ENCODE measurements at places on chromosomes 5 and 9. TPM values are rescaled to one million over a fixed set of nuclear protein-coding genes. Genes with fewer than 3 reads are reported as not detected.
A peak's percentile ranks its signal among the peaks of the same experiment; 100 is the strongest.

Gene SLC4A9
- total RNA-seq, result not detected

Gene SUSD1
- 8.1 TPM for total RNA-seq

Gene PCDHB14
- total RNA-seq, result 4.1 TPM

Gene ACOT12
- total RNA-seq, result not detected

Gene PAPPA
- 1.1 TPM for total RNA-seq

Gene ADGRD2
- total RNA-seq, result not detected

Gene CTSL
- total RNA-seq, result 140 TPM

- DNase-seq, result no peak
Observed at GRCh38 chr5:85484982-85485574, 1100.4 kb upstream of the EDIL3 start.

DNA sequence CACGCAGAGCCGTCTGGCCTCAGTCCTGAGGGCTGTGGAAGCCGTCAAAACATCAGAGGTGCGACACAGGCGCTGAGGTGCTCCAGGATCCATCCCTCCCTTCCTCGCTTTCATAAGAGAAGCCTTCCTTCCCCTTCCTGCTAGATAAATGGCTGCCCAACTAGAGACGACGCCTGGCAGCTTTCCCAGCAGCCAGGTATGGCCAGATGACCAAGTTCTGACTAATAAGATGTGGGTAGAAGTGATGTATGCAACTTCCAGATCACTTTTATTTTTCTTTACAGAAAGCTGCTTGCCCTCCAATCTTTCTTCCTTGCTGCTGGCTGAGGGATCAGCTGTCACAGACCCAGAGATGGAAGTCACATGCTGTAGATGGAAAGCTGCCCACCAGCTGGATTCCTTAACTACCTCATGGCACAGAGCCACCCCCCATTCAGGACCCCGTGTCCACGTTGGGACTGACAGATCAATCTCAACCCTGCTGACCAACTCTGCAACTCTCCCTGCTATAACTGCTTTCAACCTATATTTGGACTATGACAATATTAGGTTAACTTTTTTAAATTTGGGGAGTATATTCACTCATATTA is 8.8 kb downstream of the MAPK9 start:
- DNase-seq, result no peak

GRCh38 chr5:1032011-1032410 is 23.4 kb downstream of the NKD2 start:
- peak; percentile 51 for DNase-seq

- no peak for DNase-seq
Observed at GRCh38 chr9:92165484-92165883, 50.3 kb upstream of the SPTLC1 start.

DNA sequence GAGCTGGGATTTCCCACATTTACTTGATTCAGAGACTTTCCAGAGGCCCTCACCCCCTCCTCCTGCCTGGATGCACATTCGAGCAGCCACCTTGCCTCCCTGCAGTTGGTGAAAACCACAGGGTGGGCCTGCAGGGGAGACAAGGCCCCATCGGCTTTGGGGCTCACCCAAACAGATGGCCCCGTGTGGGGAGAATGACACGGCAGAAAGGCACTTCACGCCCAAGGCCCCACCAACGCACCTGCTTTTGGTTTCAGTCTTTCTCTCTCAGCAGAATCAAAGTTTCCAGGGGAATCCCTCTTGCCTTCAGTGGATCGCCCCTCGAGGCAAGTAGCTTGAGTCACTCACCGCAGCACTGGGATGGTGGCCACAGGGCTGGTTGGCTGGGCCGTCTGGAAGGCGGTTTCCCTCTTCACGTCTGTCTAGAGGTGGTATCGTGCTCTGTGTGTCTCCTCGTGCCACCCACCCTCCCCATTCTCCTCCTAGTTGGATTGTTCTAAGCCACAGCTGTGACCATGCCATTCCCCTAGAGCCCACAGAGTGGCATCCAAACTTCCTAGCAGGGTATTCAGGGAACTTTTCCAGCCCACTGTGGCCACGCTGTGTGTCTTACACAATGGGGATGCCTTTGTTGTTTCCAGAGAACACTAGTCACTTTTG is 31.8 kb downstream of the SEC61B start:
- DNase-seq, result no peak

DNA sequence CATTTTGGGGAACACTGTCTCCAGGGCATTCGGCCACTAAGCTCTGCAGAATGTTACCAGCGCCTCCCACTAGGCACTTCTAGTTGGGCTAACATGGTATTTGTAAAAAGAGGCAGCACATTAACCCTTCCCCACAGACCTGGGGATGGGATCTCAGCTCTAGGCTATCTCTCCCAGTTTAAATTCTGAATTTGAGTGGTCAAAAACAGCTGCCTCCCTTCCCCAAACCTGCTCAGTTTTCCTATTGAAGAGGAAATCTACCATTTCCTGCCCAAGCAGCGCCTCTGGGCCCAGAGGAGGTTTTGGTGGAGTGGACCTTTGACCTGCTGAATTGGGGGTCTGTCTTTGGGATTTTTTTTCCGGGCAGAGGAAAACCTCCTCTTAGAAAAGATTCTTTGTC is 53.2 kb downstream of the ENC1 start:
- DNase-seq, result no peak

DNA sequence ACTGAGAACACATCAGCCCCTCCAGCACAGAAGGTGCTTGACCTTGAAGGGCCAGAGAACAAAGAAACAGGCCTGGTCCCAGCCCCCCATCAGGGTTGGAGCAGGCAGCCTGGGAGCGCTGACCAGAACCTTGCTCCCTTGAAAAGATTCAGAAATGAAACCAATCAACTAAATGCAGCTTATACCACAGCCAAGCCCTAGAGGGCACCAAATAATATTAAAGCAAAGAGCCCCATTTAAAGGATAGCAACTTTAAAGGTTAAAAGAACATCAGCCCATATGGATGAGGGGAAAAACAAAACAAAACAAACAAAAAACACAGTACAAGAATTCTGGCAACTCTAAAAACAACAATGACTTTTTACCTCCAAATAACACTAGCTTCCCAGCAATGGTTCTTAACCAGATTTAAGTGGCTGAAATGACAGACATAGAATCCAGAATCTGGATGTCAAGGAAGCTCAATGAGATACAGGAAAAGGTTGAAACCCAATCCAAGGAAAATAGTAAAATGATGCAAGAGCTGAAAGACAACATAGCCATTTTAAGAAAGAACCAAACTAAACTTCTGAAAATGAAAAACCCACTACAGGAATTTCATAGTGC is 471.9 kb downstream of the MTRR start:
- no peak for DNase-seq

GRCh38 chr5:103021314-103021713 is 98.6 kb downstream of the GIN1 start:
- no peak for DNase-seq

- DNase-seq, result no peak
Observed at GRCh38 chr5:68277431-68277830, 61.9 kb downstream of the PIK3R1 start.

GRCh38 chr9:96419691-96419969 is 1.5 kb upstream of the ZNF367 start:
- no peak for DNase-seq

- no peak for DNase-seq
Observed at GRCh38 chr5:32130865-32131264, 43.3 kb downstream of the GOLPH3 start.

DNA sequence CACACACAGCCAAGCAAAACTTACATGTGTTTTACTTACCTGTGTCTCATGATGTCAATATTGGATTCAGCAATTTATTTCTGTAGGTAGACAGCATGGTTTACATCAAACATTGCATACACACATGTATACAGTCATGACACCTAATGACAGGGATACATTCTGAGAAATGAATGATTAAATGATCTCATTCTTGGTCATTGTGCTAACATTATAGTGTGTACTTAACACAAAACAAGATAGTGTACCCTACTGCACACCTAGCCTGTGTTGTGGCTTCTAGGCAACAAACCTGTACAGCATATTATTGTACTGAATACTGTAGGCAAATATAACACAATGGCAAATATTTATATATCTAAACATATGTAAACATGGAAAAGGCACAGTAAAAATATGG is 28.0 kb downstream of the ISOC1 start:
- no peak for DNase-seq

DNA sequence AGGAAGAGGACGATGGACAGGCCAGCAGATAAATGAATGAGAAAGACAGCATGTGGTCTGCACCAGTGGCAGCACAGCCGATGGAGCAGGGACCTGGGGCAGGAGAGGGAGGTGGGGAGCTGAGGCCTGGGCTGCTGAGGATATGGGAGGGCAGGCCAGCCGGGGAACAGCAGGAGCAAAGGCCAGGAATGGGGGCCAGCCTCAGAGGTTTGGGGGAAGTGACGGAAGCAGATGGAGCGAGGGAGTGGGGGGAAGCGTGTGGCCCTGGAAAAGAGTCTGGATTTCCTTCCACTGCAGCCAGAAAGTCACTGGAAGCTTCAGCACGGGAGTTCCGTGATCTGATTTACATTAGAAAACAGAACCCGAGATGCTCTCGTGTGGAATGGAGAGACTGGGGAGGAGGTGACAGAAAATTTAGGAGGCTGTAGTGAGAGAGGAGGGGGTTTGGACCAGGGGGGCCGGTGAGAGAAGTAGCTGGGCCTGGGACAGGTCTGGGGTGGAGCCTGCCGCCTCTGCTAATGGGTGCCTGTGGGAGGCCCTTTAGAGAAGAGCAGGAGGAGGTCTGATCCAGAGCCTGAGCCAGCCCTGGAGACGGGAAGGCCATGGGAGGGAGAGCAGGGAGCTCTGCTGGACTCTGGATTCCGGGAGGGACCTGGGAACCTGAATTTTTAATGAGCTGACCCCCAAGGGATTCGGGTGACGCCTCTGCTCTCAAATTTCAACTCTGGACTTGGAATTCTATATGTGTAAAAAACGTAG is 65.4 kb downstream of the TSPAN17 start:
- DNase-seq, result peak; percentile 7

- no peak for DNase-seq
Observed at GRCh38 chr5:169354921-169355320, 54.0 kb upstream of the SLIT3 start.

GRCh38 chr9:127778280-127779135 is at the start of gene SH2D3C:
Gene SH2D3C, minus strand, starts transcription at chr9:127778666. Its CDS starts 39 bp downstream, at chr9:127778627.
- peak; percentile 85 for DNase-seq

DNA sequence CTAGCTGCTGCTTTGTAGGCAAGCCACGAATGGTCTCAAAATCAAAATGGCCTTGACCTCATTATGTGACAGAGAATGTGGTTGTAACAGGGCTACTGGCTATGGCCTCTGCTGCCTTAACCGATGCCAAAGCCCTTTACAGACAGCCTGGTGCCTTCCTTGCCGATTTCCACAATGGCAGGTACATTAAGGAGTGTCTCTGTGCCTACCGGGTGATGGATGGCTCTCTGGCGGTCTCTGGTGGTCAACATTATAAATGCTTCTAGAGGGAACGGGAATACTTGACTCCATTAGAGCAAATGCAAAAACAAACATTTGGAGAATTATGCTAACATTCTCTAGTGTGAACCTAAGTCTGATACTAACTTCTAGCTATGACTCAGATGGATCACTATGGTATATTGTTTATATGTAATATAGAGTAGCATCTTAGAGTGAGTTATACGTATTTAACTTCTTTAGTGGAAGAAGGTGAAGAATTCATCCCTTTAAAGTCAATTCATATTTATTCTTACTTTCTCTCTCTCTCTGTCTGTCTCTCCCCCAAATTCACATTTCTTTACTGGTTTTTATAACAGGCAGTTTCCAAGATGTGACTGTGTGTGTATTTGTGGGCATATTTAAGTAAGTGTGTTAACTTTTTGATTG is 52.5 kb downstream of the RPS23 start:
- no peak for DNase-seq

DNA sequence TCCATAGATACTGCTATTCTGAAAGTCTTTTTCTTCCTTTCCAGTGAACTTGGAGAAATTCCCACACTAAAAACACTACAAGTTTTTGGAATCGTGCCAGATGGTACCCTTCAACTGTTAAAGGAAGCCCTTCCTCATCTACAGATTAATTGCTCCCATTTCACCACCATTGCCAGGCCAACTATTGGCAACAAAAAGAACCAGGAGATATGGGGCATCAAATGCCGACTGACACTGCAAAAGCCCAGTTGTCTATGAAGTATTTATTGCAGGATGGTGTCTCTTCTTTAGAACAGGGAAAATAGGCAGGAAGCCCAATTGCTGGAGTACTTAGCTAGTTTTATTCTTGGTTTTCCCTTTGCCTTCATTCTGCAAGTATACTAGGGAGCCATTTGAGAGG is 29.9 kb downstream of the SKP2 start:
- DNase-seq, result no peak

- peak; percentile 26 for DNase-seq
Observed at GRCh38 chr9:128149001-128149701, at the start of gene LCN2. Gene LCN2, plus strand, starts transcription at chr9:128149453. Its CDS starts 73 bp downstream, at chr9:128149526.

DNA sequence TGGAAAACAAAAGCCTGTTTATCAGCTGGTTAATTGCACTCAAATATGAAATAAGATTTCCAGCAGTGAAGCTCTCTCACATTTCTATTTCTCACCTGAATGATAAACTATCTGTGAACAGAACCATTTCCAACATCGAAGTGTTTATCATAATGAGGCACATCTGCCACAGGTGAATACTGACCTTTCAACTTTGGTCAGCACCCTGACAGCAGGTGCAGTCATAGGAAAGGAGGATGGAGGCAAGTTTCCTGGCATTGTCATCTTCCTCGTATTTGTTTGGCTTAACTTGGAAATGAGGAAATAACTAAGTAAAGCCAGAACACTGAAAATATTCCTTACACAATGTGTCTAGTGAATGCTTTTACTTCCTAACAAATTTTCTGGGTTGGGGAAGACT is 716.4 kb downstream of the NR2F1-AS1 start:
- DNase-seq, result no peak
